Anterior cingulate cortex (tissue), 58 donors: ENCODE measurements at places on chromosomes 13 and 19.

GRCh38 chr13:104198801-104199200, 1132.6 kb upstream of the SLC10A2 start:
- DNase-seq: no peak

DNA sequence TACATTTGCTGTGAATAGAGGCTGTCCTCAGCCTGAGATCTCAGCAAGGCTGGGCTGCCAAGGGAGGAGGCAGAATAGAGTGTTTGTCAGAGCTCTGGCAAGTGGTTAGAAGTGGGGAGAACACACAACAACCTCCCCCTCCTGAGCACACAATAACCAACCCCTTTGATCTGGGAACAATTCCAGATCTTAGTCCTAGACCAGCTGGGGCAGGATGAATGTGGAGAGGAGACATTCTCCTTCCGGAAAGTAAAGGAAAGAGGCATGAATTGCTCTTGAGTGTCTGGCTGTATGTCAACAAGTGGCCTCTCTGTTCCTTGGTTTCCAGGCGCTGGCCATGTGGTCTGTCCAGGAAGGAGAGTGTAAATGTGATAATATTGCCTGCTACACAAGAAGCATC, 114.9 kb upstream of the TMTC4 start:
- DNase-seq: peak; percentile 43

GRCh38 chr19:28583242-28583641, 629.7 kb downstream of the UQCRFS1 start:
- DNase-seq: no peak

- no peak for DNase-seq
These were observed 102.2 kb upstream of the IPO5 start for GRCh38 chr13:97851269-97851668.

GRCh38 chr19:45442778-45443461, 19.2 kb upstream of the ERCC1 start:
- no peak for DNase-seq

GRCh38 chr19:48713041-48713863, 6.3 kb downstream of the MAMSTR start:
- DNase-seq: peak; percentile 55

GRCh38 chr13:112670864-112671263, 19.0 kb upstream of the ATP11A start:
- DNase-seq: no peak

GRCh38 chr13:112968910-112969691, at the start of gene MCF2L:
Gene MCF2L, plus strand, starts transcription at chr13:112969214. Its CDS starts 166 bp downstream, at chr13:112969380.
- DNase-seq: peak; percentile 75

DNA sequence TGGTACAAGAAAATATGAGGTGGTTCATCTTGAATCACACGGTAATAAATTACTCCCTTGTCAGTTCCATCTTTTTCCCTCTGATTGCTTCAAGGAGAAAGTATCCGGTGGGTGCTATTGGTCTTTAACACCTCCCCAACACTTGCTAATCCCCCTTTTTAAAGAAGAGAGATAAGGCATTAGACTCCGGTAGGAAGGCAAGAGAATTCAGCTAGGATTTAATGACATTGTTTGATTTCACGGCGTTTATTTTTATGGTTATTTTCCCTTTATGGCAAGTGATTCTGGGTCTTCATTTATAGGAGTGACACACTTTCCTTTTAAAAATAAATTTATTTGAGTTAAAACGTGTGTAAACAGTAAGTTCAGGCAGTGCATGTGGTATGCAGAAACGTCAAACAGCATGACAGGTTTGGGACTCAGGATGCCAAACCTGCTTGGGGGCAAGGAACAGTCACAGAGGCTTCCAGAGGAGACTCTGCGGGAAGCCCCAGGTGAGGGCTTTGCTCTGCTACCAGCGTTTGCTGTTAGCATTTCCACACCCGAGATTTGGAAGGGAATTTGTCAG, 36.5 kb downstream of the TSHZ3 start:
- DNase-seq: no peak

- DNase-seq: no peak
These were observed 1.8 kb downstream of the FREM2 start for GRCh38 chr13:38688674-38689073.
